ENCODE measurements at places on chromosomes 2 and 18.

DNA sequence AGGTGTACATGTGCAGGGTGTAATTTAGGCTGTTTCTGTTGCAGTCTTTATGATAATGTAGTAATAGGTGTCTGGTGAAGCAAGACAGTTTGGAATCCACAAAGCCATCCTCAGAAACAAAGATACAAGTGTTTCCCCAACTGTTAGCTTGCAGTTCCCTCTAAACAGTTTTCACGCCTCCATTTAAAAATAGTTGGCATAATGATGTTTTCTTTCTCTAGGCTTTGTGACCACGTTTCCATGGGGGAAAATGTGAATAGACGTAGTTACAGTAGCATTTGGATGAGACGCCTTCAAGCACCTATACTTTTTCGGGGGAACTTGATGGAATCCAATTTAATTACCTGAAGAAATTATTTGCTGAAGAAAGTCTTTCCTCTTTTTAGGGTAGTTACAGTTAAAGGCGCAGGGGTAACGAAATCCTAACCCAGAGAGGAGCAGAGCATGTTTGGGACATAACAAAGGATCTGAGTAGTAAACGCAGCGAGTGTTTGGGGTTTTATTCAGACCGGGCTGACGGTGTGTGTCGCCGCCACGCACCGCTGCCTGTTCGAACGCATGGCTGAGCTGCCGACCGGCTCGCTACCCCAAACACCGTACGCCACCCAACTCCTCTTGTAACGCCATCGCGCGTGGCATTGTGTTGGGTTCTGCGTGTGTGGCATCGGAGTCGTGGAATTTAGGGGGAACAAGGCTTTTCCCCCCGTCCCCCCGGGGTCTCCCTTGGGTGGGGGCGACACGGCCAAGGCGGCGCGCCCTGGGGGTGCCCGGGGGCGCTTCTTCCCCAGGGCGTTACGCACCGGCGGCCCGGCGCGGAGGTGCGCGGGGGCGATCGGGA is 681 bp upstream of the NRP2 start:
- DNase-seq = no peak

- no peak for DNase-seq
These were observed 90.3 kb downstream of the RTP5 start for GRCh38 chr2:241959751-241960269.

- no peak for DNase-seq
These were observed 35.4 kb downstream of the MBP start for GRCh38 chr18:77096936-77097886.

- no peak for DNase-seq
These were observed 82.3 kb downstream of the TMEM185B start for GRCh38 chr2:120140866-120141265.

DNA sequence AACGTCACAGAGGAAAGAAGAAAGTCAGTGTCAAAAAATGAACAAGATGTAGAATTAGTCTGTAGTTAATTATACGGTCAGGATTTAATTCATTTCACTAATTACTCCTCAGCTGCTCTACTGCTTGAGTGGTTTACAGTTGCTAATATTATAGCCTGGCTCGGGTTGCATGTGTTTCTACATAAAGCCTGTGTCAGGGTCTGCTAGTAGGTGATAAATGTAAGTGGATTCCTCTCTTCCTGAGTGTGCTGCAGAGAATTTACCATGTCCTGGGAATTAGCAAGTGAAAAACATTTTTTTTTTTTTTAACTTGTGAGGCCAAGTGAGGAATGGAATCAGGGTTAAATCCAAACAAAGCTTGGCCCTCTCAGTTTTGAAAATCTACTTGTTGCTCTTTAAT is 622.6 kb downstream of the EPHA4 start:
- peak; percentile 48 for DNase-seq

- DNase-seq = no peak
These were observed 132.6 kb upstream of the CDCA7 start for GRCh38 chr2:173221937-173222594.

- DNase-seq = no peak
These were observed 66.9 kb downstream of the ZDBF2 start for GRCh38 chr2:206341396-206341795.

DNA sequence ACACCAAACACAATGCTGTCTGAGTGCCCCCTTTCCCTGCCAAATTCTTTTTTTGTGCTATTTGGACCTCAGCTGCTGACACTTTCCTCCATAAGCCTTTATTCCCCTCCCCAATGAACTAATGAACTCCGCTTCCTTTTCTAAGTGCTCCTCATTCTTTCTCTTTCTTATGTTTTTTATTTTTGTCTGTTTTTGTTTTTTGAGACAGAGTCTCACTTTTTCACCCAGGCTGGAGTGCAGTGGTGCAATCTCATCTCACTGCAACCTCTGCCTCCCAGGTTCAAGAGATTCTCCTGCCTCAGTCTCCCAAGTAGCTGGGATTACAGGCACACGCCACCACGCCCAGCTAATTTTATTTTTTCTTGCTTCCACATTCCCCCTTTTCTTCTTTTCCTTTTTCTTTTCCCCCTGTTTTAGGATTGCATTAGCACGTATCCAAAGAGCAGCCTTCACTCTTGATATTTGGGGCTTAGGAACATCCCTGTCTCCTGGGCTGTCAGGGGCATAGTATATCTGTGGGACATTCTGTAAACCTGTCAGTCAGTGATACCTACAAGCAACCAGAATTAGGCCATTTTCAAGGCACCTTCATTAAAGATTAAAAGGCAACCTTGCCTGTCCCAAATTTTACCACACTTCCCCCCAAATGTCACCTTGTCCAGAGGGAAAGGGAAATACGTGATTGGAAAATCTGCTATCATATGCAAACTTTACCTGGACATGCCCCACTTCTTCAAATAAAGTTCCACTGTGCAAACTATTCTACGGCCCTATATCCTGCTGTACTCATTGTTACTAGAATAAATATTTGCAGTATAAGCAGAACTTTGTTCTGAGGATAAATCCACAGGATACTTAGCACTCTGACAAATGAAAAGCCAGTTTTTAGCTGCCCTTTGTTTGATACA is 65.1 kb upstream of the ACSL3 start:
- DNase-seq = no peak

DNA sequence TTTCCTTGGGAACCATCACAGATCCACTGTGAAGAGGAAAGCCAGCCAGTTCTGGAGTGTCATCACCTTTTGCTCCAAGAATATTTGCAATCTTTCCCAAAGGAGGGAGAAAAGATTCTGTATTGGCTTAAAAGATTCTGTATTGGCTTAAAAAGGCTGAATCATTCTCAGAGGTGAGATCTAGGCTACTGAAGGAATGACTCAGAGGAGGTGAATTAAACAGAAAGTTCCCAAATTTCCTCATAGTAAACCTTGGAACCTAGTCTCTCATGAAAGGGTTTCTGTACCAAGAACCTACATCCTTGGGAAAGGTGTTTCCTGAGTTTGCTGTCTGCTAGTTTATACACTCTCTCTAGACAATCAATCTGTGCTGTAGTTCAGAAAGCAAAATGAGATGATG is 34.1 kb upstream of the GRB14 start:
- no peak for DNase-seq

- no peak for DNase-seq
These were observed 15.3 kb downstream of the STRN start for GRCh38 chr2:36951027-36951518.

DNA sequence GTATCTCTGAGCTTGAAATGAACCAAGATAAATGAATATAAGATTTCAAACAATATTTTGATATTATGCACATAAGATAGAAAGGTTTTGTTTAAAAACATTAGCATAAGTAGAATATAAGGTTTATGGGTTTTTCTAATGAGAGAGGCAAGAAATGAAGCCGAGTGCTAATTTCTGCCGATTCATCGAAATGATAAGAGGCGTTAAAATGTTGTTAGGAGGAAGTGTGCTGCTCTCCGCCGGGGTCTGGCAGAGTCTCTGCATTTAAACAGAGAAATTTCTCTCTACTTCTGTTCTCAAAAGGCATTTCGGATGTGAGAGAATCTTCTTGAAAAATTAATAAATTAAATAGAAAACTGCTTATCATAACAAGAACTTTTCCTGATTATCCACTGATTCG is 83.6 kb downstream of the MRPS9 start:
- DNase-seq = no peak

DNA sequence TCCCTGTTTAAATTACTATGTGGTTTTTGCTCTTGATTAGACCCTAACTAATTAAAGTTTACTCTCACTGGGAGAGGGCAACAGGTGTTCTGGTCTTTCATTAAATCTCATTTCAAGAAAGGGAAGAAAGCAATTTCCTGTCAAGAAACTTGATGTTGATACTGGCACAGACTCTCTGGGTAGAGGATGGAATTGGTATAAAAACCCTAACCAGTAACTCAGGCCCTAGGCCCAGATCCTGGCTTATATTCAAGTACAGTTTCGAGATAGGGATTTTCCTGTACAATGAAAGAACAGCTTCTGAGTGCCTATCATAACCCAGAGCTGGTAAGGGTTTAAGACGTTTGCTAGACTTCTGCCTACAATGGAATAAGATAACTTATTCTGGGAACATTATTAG is 61.6 kb upstream of the ACYP2 start:
- no peak for DNase-seq

GRCh38 chr2:20224164-20224715 is 690 bp downstream of the SDC1 start:
- DNase-seq = no peak

DNA sequence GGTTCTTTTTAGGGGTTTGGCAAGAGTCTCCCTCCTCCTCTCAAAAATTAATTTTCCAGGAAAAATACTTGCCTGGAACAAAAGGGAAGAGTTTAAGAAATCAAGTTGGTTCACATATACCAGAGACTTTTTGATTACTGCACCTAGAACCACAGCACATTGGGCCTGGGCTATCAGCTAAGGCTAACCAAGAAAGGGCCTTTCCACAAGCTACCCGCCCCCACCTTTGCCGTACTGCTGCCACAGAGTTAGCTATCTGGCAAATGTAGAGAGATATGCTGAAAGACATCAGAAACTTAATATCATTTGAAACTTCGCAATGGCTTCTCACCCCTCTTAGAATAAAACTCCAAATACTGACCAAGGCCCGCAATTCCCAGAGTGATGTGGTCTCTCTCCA is 76.9 kb downstream of the AAK1 start:
- no peak for DNase-seq

DNA sequence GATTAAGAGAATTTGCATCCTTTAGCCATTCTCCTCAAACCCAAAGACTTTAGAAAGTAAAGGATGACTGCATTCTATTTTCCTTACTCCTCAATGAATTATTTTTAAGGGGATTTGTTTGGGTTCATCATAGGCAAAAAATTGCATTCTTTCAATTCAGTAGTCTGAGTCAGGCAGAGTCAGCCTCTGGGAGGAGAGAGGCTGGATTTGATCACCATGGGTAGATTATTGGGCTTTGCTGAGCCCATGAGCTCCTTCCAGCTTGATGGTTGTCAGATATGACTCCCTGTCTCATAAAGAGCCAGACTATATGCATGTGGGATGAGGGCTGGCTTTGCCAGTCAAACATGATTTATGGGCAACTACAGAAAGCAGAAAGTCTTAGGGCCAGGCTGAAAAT is 101.2 kb downstream of the KCNS3 start:
- DNase-seq = no peak

GRCh38 chr18:9931678-9932077 is 17.9 kb downstream of the VAPA start:
- no peak for DNase-seq

GRCh38 chr2:36397728-36398413 is 42.3 kb downstream of the CRIM1 start:
- no peak for DNase-seq

DNA sequence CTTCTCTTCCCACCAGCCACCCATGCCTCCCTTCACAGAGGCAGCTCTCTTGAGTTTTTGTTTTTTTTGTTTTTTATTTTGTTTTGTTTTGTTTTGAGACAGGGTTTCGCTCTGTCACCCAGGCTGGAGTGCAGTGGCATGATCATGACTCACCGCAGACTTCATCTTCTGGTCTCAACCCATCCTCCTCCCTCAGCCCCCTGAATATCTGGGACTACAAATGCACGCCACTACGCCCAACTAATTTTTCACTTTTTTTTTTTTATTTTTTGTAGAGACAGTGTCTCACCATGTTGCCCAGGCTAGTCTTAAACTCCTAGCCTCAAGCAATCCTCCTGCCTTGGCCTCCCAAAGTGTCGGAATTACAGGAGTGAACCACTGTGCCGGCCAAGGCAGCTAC is 161.4 kb downstream of the TRABD2A start:
- DNase-seq = no peak

DNA sequence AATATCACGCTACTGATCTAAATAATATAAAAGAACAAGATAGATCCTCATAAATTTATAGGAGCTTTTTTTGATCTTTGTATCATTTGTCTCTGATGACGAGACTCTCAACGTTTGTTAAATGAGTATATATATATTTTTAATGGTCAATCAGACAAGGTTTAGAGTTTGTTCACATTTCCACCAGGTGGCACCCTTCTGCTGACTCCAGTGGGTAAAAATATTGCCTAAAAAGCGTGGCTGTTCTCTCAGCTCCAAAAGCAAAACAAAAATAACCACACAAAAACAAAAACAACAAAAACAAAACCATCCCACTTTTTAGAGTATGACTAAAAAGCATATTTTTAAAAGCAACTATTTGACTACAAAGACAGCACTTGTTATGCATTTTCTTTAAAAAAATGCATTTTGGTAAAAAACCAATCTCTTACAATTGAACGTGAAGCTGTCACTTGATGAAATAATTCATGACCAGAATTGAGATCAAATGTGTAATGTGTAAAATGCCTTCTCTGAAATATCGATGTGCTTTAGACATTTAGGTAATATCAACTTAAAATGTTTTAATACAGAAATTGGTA is 723.2 kb downstream of the DPP10 start:
- DNase-seq = no peak

DNA sequence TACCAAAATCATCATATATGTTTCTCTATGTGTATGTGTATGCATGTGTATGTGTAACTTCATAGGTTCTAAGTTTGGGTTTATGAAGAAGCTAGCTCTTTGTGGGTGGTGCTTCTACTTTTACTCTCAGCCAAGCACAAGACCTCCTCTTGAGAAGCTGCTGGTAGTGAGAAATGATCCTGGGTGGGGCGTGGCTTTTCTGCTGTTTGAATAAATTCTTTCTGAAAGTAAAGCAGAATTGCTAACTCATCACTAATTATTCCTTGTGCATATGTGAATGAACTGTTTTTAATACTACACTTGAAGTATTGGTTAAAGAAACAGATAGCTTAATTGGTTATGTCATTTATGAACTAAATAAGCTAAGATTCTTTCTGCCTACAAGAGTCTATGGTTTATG is 7.6 kb upstream of the GAREM1 start:
- no peak for DNase-seq

- no peak for DNase-seq
These were observed 22.7 kb downstream of the IAH1 start for GRCh38 chr2:9497017-9497416.

- no peak for DNase-seq
These were observed 289.7 kb downstream of the CCDC85A start for GRCh38 chr2:56473524-56473923.

- DNase-seq = no peak
These were observed 424.2 kb downstream of the TSN start for GRCh38 chr2:122179492-122180165.

DNA sequence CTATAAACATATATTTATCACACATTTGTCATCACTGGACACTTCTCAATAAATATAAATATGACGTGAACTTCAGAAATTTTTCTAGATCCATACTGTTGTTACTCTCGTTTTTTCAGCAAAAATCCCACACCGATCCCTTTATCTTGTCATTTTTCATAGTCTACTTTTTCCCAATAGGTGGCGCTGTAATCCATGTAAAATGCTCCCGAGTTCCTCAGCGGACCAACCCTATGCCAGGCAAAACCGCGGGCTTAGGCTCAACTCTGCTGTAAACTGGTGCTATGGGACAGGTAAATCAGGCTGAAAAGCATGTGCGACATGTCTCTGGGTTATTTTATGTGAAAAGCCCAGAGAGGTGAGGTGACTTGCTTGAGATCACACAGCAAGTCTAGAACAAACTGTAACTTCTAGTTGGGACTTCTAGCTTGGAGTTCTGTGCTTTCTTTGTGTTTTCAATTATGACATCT is 104.0 kb downstream of the COBLL1 start:
- DNase-seq = peak; percentile 19

Data from NCI-H524 treated with DMSO at 0.1 percent for 48 hours (cell line).